Osteoblast (primary cell): ENCODE measurements at places on chromosomes 7 and 10.

- peak; percentile 85 for DNase-seq
Measured at GRCh38 chr7:130649004-130649790, 19.4 kb downstream of the COPG2 start.

GRCh38 chr10:9911488-9911887 lies 1106.2 kb upstream of the CELF2 start:
- DNase-seq: no peak

DNA sequence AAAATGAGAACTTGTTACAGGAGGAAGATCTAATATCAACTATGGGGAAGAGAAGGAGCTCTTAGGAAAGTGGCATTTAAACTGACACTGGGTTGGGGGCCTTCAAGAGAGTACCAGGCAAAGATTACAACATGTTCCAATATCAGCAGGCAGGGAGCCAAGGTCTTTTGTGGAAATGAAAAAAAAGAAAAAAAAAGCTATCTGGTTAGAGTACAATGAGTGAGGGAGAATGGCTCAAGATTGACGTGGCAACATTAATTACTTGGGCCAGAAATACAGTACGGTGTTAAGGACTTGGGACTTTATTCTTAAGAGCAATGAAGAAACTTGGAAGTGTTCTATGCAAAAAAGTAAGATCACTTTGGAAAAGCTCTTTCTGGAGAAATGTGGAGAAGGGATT lies 132.3 kb upstream of the CDK1 start:
- no peak for DNase-seq

DNA sequence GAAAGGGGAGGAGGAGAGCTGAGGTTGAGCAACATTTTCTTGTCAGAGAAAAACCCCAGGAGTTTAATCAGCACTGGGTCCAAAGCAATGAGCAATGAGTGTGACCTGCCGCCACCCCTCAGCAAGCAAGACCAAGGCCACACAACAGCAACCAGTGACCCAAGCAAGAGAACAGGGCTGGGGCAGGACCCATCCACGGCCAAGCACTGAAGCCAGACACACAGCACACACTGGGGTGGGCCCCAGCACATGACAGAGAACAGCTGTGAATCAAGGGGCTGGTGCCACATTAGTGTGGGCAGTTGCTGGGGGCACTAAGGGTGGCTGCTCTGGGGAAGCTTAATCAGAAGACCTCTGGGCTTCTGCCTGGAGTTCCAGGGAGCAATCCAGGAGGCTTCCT lies 16.2 kb downstream of the TMEM72 start:
- DNase-seq: no peak

DNA sequence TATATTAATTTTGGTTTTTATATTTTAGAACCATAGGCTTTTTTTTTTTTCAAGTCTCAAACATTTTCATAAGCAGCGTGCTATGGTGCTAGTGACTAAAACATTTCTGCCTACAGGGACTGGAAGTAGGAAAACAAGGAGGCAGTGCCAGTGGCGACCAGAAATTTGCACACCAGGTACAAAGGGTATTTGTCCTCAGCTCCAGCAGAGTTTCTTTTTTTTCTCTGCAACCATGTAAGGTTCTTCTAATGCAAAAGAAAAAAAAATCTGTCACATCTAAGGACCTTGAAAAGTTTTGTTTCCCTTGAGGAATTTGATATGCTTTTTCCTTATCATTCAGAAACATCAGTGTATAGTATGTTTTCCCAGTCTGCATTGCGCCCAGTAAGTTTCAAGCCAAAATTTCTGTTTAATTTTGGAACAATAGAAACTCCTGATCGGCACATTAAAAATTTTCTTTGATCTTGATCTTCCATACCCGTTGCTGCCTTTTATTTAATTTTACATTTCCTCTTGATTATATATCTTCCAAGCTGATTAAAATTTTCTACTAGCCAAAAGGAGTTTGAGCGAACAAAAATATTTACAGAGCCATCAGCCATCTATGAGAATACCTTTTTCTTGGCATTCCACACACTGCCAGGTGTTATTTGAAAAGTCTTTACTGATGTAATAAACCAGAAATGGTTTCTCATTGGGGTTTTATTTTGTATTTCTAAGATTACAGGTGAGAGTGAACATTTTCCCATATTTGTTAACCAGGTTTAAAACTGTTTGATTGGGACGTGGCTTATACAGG lies 956 bp upstream of the KLHDC10 start:
- DNase-seq: no peak

DNA sequence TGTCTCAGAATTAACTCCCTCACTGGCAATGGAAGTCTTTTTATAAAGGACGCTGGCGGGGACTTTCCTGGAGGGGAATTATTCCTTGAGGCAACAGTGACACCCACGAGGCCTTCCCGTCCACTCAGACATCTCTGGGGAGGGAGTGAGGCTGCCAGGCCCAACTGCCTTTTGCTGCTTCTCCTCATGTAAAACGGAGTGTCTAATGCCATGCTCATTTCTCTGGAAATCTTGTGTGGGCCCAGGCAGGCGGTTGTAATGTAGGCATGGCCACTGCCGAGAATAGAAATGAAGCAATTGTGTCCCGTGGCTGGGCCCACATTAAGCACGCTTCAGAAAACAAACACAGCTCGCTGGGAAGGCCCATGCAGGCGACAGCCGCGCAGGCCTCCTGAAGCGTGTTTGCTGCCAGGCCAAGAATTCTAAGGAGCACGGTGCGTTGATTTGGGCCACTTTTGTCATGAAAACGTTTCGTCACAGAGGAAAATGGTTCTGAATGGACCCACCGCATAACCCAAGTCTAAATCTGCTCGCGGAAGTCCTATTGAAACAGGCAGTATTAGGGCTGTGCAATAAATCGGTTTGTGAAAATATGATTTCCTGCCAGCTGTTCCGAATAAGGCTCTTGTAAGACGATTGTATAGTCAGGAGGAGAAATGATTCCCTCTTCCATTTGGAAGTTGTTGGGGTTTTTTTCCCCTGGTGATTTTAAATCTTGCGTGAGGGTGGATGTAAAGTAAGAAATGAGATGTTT lies 104.2 kb upstream of the CHST15 start:
- peak; percentile 32 for DNase-seq

GRCh38 chr7:3065724-3066143 lies 22.1 kb upstream of the CARD11 start:
- no peak for DNase-seq

- no peak for DNase-seq
Measured at GRCh38 chr7:82175319-82175718, 268.3 kb downstream of the CACNA2D1 start.

GRCh38 chr7:85734823-85735222 lies 548.0 kb upstream of the SEMA3D start:
- no peak for DNase-seq

DNA sequence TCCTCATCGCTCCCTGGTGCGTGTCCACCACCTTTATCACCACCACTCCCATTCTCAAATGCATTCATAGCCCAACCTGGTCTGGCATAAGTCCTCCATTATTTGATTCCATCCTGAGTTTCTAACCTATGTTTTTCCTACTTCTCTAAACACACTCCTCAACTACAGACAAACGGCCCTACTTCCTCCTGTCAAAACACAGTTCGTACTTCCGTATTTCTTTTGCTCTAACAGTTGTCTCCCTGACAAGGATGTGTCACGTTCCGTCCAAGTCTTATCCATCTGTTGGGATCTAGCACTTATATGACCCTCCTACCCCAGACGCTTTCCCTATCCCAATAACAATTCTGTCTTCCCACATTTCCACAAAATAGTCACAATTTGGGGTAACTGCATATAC lies 46.8 kb downstream of the DOCK4 start:
- no peak for DNase-seq

- DNase-seq: no peak
Measured at GRCh38 chr10:84269773-84270172, 24.9 kb downstream of the RGR start.

- peak; percentile 36 for DNase-seq
Measured at GRCh38 chr7:33685981-33686683, 219.2 kb upstream of the BMPER start.

GRCh38 chr7:75652788-75653187 lies 86.0 kb downstream of the HIP1 start:
- no peak for DNase-seq

GRCh38 chr7:90251304-90251635 lies 6.3 kb downstream of the CFAP69 start:
- DNase-seq: peak; percentile 53

DNA sequence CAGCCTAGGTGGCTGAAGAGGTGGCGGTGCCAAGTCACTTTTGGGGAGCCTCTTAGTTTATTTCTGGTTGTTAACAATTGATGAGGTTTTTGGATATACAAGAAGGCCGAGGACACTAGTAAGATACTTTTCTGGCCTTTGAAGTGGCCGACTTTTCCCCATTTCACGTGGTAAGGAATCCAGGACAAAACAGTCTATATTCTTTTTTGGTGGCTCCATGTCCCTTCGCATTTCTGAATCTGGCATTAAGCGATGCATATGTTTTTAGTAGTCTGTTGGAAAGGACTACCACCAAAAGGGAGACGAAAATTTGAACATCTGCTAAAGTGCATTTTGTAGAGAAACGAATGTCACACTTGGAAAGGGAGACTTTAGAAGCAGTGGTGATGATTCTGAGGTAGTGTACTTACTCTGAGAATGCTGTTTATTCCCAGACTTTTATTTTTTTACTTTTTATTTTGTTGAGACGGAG lies 1.5 kb downstream of the MLLT10 start:
- no peak for DNase-seq
